C1 segment of cervical spinal cord (tissue), 14 donors: ENCODE measurements at places on chromosomes 1 and 21.

- DNase-seq: no peak
These were observed 1.5 kb upstream of the THRAP3 start for GRCh38 chr1:36222481-36223380.

- peak; percentile 8 for DNase-seq
These were observed 524 bp upstream of the TMCO4 start for GRCh38 chr1:19800076-19800804.

DNA sequence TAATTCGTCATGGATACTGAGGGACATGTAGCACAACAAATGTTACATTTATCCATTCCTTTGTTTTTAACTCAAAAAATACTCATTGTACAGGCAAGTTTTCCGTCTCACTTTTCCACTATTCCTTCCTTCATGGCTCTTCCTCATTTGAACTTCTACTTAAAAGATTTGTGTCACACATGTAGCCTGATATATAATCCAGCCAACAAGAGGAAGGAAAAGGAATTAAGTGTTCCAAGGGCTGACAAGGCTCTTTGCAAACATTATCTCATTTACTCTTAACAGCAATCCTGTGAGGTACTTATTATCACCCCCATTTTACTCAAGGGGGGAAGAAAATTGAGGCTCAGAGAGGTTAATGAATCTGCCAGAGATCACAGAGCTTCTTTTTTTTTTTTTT, 22.9 kb downstream of the CD244 start:
- DNase-seq: no peak

GRCh38 chr1:211591980-211592493, 13.1 kb upstream of the SLC30A1 start:
- no peak for DNase-seq

DNA sequence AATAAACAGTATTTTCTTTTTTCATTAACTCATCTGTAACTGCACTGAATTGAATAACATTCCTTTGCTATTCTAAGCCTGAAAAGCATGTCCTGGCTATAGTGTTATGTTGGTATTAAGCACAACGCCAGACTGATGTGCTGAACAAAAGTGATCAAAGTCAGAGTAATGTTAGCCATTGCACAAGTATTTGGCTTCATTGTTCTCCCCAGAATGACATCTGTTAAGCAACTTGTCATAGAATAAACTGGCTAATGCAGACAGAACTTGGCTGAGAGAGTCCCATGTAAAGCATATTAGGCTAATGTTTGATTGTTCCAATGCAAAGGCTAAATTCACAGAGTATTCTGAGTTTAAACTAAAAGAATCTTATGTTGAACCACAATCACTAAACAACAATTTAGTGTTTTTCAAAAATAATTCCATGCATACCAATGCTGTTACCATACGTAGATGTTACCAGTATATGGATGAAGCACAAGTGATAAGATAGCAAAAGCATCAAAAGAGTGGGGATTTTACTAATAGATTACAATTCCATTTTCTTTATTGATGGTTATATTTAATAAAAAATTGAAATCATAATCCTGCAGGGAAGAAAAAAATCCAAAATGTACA, 235.3 kb upstream of the DMRTA2 start:
- no peak for DNase-seq

GRCh38 chr1:173314656-173315055, 107.5 kb upstream of the TNFSF4 start:
- no peak for DNase-seq

DNA sequence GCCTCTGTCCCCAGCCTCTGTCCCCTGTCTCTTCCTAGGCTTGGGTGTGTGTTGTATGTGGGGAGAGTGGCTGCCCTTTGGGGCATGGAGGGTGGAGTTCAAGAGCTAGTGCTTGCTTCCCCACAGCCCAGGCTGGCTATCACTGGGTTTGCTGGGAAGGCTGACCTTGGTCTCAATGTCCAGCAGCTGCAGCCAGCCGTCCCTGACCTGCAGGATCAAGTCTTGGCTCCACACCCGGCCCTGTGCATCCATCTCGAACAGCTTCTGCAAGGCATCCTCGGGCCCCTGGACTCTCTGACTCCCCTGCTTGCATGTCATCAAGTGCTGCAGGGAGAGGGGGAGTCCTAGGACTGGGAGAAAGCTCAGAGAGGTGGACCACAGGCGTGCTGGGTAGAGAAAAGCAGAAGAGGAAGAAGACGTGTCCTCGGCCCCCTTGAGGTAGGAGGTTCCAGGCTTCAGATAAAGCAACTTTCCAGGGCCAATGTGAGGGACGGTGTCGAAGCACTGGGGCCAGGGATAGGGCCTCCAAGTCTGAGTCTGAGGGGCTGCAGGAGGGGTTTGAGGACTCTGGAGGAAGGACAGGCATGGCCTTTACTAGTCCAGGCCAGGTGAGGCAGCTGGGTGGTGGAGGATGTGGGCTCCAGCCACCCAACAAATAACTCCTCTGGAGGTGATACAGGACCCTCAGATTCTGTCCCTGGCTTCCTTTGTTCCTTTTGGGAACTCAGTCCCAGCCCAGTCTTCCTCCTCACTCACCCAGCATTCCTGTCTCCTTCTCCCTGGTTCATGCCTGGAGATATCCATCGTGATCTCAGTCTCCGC, 4.0 kb downstream of the EPS8L3 start:
- DNase-seq: no peak

GRCh38 chr1:83029050-83029449, 969.9 kb downstream of the TTLL7 start:
- no peak for DNase-seq

DNA sequence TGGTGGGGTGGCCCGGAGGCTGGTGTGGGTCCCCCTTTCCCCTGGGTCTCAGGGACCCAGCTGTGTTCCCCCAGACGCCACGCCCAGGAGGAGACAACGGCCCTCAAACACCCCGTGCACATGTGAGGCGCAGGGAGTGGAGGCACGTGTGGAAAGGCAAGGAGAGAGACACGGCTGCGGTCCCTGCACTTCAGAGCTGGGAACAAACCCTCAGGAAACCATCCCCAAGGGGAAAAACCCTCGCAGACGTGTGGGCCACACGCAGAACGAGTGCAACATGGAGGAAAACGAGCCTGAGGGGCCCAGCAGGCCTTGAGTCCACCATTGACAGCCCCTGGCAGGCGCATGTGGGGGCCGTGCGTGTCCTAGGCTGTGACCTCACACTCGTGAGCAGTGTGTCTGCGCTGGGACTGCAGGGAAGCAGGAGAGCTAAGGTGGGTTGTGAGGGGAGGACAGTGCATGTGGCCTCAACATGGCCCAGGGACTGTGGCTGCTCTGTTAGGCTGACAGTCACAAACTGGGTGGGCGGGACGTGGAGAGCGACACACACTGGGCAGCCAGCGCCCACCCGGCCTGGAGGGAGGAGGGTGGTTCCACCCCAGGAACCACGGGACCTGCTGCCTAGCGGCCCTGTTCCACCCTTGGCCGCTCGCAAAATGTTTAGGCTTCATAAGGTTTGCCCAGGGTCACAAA, 20.0 kb downstream of the ITGB2 start:
- DNase-seq: no peak

- no peak for DNase-seq
These were observed 24.7 kb downstream of the VAMP4 start for GRCh38 chr1:171717062-171717718.

DNA sequence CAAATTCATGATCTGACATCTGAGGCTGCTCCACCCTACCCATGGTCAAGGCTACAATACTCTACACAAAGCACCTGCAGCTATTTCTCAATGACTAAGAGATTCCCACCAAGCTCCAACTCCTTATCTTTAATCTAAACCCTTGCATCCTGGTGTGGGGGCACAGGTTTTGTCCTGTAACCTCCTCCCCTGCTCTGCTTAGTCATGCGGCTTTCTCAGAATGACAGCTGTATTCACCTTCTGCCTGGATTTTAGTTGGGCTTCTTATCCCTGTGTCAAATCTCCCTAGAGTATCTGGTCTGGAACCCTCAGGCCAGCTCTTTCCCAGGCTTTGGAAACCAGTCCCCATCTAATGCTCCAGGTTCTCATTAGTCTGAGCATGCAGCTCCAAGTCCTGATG, 159.0 kb downstream of the BARHL2 start:
- no peak for DNase-seq

- no peak for DNase-seq
These were observed 25.7 kb upstream of the MACF1 start for GRCh38 chr1:39178541-39179431.

- DNase-seq: no peak
These were observed 3.7 kb downstream of the IFI6 start for GRCh38 chr1:27668121-27668807.

GRCh38 chr1:85451236-85451830, 13.6 kb downstream of the DDAH1 start:
- DNase-seq: no peak
